ENCODE measurements at places on chromosomes 2 and 18. TPM values are rescaled to one million over a fixed set of nuclear protein-coding genes. Genes with fewer than 3 reads are reported as not detected.

The GKN1 gene
- total RNA-seq = not detected

The PTH2R gene
- not detected for total RNA-seq

The ABCB11 gene
- not detected for total RNA-seq

The COBLL1 gene
- 0.32 TPM for total RNA-seq

The RMDN2 gene
- total RNA-seq = 9.3 TPM

The EVX2 gene
- not detected for total RNA-seq

The ANKRD29 gene
- 1.4 TPM for total RNA-seq

The OTX1 gene
- 0.67 TPM for total RNA-seq

The ARHGAP15 gene
- total RNA-seq = 44.8 TPM

The ZSWIM2 gene
- total RNA-seq = not detected

The TBR1 gene
- not detected for total RNA-seq

The GALNT14 gene
- total RNA-seq = 5.6 TPM

The EEF1B2 gene
- 1,132 TPM for total RNA-seq

The HOXD13 gene
- not detected for total RNA-seq

The KCNS3 gene
- not detected for total RNA-seq

The ASIC4 gene
- not detected for total RNA-seq

The FAM124B gene
- total RNA-seq = not detected

The AFF3 gene
- 4.1 TPM for total RNA-seq

The CRACDL gene
- 0.72 TPM for total RNA-seq

The ZC3H8 gene
- 11.6 TPM for total RNA-seq

The DDX1 gene
- 80.7 TPM for total RNA-seq

The TNFAIP6 gene
- total RNA-seq = 1.3 TPM

The INHBB gene
- 0.11 TPM for total RNA-seq

The BZW1 gene
- total RNA-seq = 273 TPM

The SLC4A1AP gene
- total RNA-seq = 17.9 TPM

The KYNU gene
- 36.8 TPM for total RNA-seq

The CAMKMT gene
- 10.5 TPM for total RNA-seq

The RAB6D gene
- total RNA-seq = not detected

The C2orf15 gene
- total RNA-seq = 1.1 TPM

The CD207 gene
- total RNA-seq = not detected

The UGT1A4 gene
- 0.21 TPM for total RNA-seq

The MDH1B gene
- total RNA-seq = 1.0 TPM

The REG3A gene
- total RNA-seq = not detected

All from GM12878 (cell line).